ENCODE measurements at places on chromosomes 5 and 9. TPM values are rescaled to one million over a fixed set of nuclear protein-coding genes. Genes with fewer than 3 reads are reported as not detected.

DNA sequence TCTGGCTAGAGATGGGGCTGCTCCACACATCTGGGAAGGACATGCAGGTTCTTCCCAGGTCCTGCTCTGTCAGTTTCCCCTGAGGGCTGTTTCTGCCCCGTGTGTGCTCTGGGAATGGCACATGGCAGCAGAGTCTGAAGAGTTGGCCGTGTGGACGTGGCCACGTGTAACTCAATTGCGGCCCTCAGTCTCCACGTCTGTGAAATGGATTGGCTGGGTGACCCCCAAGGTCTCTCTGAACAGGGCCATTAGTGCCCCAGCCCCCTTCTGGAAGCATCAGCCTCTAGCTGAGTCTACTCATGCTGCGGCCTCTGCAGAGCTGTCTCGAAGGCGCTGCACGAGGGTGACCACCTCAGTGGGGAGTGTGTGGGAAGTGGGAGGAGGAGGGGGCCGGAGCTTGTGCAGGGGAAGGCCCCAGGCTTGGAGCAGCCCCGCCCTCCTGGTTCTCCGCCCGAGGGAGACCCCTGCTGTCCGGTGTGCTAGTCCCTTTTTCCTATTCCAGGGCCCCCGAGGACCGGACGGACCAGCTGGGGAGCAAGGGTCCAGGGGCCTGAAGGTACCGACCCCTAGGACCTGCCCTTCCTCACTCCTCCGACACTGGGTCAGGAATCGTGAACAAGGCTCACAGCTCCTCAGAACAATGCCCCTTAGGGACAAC is 58.9 kb upstream of the ORM1 start:
- peak; percentile 57 for DNase-seq

- no peak for DNase-seq
These were observed 39.2 kb upstream of the SLC28A3 start for GRCh38 chr9:84379740-84380139.

GRCh38 chr5:94524841-94525697 is 93.3 kb downstream of the KIAA0825 start:
- DNase-seq, result peak; percentile 16

DNA sequence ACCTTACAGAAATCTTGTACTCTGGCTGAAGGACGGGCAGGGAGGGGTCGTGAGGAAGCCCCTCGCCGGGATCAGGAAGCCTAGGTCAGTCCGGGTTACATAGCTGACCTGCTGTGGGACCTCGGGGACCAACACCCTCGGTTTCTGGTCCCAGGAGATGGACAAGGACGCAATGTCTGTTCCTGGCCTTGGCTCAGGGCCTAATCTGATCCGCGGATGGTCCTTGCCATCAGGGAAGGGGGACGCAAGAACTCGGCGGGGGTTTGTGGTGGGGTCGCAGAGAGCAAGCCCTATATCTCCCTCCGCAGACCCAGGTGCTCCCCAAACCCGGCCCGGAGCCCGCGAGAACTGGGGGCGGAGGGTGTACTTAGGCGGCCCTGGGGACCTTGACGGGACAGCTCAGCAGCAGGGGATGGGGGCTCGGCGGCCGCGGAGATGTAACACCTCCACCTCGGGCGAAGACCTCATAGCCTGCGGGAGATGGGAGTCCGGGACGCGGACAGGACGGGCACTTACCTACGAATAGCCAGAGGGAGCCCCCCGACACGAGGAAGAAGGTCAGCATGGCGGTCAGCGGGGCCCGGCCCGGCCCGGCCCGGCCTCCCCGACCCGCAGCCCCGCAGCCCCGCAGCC is 353 bp downstream of the ACSL6 start:
- DNase-seq, result no peak

GRCh38 chr9:104177003-104177611 is 83.0 kb downstream of the SMC2 start:
- peak; percentile 2 for DNase-seq

- no peak for DNase-seq
These were observed 159.5 kb upstream of the CDH10 start for GRCh38 chr5:24804221-24804681.

GRCh38 chr5:73977146-73977545 is 351.1 kb downstream of the ARHGEF28 start:
- no peak for DNase-seq

- DNase-seq, result peak; percentile 74
These were observed 139.6 kb upstream of the PHYKPL start for GRCh38 chr5:178372142-178372571.

GRCh38 chr5:94761786-94762185 is 143.3 kb downstream of the SLF1 start:
- DNase-seq, result no peak

- DNase-seq, result no peak
These were observed 253.2 kb downstream of the CDH18 start for GRCh38 chr5:19734776-19735175.

GRCh38 chr5:121350181-121350930 is 501.3 kb upstream of the FTMT start:
- no peak for DNase-seq

GDF9 gene
- polyA plus RNA-seq, result 0.53 TPM

ADRA1B gene
- polyA plus RNA-seq, result 0.11 TPM

SLC34A1 gene
- polyA plus RNA-seq, result not detected

LOX gene
- 73.2 TPM for polyA plus RNA-seq
